ENCODE measurements at places on chromosomes 16 and 17. TPM values are rescaled to one million over a fixed set of nuclear protein-coding genes. Genes with fewer than 3 reads are reported as not detected.

GRCh38 chr17:49880291-49881053 lies 32.6 kb upstream of the TAC4 start:
- no peak overlapping the region for H3K27ac ChIP-seq
- no peaks in the 10 kb centered on the region for H3K4me1 ChIP-seq
- DNase-seq, result peak; percentile 58
- H3K27me3 ChIP-seq, result no peaks in the 10 kb centered on the region
- no peak overlapping the region for H3K4me3 ChIP-seq

GRCh38 chr16:16147316-16147999 lies 75.8 kb downstream of the ABCC6 start:
- H3K4me1 ChIP-seq, result no peaks in the 10 kb centered on the region
- H3K36me3 ChIP-seq, result no peaks in the 10 kb centered on the region
- no peak overlapping the region for H3K4me3 ChIP-seq
- no peaks in the 10 kb centered on the region for H3K27me3 ChIP-seq
- no peak overlapping the region for H3K27ac ChIP-seq

DNA sequence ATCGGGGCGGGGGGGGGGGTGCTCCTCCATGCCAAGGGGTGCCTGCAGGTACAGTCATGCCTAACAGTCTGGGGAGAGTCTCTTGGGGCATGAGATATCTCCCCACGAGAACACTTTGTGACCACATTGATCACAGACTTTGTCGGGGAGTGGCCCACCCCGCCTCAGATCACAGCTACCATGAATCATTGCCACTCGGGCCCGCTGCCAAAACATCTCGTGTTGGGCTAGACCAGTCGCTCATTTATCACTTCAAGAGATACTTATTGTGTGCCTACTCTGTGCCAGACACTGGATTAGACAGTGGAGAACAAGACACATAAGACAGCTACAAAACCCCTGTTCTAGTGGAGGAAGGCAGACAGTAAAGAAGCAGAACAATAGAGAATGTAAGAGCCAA lies 72.6 kb downstream of the CLEC16A start:
- no peak overlapping the region for H3K4me3 ChIP-seq
- H3K4me1 ChIP-seq, result no peaks in the 10 kb centered on the region
- peak; percentile 19 for DNase-seq
- H3K27ac ChIP-seq, result no peak overlapping the region

The TP53TG3 gene
- not detected for total RNA-seq

The BCAR1 gene
- total RNA-seq, result 51.1 TPM

- H3K27me3 ChIP-seq, result no peaks in the 10 kb centered on the region
- no peak overlapping the region for H3K27ac ChIP-seq
- no peak overlapping the region for H3K4me3 ChIP-seq
- H3K4me1 ChIP-seq, result no peaks in the 10 kb centered on the region
- no peaks in the 10 kb centered on the region for H3K36me3 ChIP-seq
Observed at GRCh38 chr16:9996221-9996620, 186.0 kb downstream of the GRIN2A start.

The SYT17 gene
- 24.3 TPM for total RNA-seq

- no peak for DNase-seq
- H3K27me3 ChIP-seq, result no peaks in the 10 kb centered on the region
- H3K36me3 ChIP-seq, result no peaks in the 10 kb centered on the region
- H3K4me1 ChIP-seq, result peaks cover 28% of the 10 kb centered on the region
- no peak overlapping the region for H3K4me3 ChIP-seq
Observed at GRCh38 chr16:73019457-73020362, 28.2 kb downstream of the ZFHX3 start.

DNA sequence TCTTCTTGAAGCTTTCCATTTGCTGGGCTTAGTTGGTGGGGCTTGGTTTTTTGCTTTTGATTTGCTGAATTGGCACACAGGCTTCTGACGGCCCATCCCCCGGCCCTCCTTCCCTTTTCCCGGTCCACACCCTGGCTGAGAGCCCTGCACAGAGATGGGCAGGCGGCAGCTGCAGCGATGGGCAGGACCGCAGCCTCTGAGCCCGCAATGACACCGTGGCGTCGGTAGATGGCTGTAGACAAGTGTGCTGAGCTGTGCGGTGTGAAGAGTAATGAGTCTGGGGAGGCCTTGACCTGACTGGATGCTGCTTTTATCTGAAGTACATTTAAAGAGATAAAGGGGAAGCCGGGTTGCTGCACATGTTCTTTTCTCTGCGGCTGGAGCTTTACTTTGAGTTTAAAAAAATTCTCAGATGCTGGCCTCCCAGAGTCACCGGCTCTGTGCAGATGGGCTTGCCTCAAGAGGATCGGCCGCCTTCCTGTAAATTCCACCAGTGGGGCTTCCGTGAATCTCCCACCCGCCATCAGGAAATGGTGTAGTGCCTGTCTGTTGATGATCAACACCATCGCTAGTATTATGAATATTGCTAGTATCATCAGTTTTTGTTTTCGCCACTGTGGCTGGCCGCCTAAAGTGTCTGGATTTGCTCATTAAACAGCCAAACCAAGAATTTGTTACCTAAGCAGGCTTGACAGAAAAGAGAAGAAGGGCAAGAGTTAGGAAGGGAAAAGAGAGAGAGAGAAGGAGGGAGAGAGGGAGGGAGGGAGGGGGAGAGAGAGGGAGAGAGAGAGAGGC lies 245.6 kb upstream of the RBFOX1 start:
- H3K36me3 ChIP-seq, result no peaks in the 10 kb centered on the region
- no peaks in the 10 kb centered on the region for H3K4me1 ChIP-seq

DNA sequence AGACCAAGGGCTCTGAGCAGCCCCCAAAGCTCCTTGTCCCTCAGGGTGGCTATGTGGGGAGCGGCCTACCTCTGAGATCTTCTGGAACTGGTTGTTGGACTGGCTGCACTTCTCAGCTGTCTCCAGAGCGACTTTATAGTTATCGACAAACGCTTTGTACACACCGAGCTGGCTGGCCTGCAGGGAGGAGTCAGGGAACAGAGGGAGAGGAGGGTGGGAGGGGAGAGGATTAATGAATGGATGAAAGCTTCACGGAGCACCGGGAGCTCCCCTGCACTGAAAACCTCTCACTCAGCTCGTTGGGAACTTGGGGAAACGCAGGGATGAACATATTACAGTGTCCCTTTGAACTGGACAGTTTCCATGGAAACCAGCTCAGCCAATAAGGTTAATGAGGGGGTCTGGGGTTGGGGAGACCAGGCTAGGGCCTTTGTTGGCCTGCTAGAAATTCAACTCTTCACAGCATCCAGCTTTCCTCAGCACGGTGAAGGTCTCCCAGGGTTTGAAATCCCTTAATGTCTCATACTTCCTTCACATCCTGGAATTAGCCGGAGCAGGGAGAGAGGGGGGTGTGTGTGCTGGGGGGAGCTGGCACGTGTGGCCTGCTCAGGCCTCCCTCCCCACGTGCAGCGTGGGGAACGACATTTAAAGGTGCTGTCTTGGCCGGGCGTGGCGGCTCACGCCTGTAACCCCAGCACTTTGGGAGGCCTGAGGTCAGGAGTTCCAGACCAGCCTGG lies 86.7 kb downstream of the TIMM22 start:
- DNase-seq, result peak; percentile 73
- H3K4me3 ChIP-seq, result no peak overlapping the region
- H3K27me3 ChIP-seq, result no peaks in the 10 kb centered on the region
- no peaks in the 10 kb centered on the region for H3K36me3 ChIP-seq

DNA sequence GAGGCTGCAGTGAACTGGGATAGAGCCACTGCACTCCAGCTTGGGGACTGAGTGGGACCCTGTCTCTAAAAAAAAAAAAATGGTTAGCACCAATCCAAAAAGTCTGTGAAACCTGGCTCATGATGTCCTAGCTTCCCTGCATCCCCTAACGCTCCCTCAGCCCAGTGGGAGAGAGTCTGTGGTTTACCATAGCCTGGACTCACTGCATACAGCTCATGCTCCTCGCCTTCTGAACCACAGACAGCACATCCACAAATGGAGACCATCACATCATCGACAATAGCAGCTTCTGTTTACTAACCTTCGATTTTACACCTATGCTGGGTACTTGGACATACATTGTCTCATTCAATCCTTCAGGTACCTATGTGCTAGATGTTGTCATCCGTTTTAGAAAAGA lies 43.6 kb downstream of the NLRC5 start:
- H3K36me3 ChIP-seq, result no peaks in the 10 kb centered on the region
- no peak overlapping the region for H3K27ac ChIP-seq
- no peak for DNase-seq
- H3K4me1 ChIP-seq, result no peaks in the 10 kb centered on the region

GRCh38 chr17:2067608-2068024 lies 12.7 kb downstream of the HIC1 start:
- no peaks in the 10 kb centered on the region for H3K27me3 ChIP-seq
- no peak for DNase-seq
- H3K4me1 ChIP-seq, result peaks cover 6% of the 10 kb centered on the region
- no peak overlapping the region for H3K4me3 ChIP-seq
- H3K36me3 ChIP-seq, result no peaks in the 10 kb centered on the region

DNA sequence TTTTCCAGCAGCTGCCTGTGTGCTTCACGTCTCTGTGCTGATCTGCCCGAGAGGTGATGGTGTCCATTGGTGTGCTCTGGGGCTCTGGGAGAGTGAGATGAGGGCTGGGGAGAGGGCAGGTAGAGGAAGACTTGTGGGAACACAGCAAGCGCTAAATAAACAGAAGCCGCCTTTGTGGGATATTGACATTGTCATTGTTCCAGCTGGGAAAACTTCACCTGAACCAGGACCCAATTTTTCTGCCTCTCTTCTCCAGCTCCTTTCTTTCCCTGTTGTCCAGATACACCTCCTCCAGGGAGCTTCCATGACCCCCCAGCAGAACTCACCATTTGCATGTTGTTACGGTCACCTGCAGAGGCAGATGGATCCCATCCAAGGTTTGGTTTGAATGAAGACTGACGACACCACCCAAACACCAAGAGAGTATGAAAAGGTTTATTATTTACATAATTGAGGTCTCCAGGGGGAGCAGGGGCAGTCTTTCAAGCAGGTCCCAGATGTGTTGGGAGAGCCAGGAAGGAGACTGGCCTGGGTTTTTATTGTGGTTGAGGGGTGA lies 3.6 kb upstream of the ITGA3 start:
- H3K4me1 ChIP-seq, result peaks cover 10% of the 10 kb centered on the region
- DNase-seq, result peak; percentile 80
- no peaks in the 10 kb centered on the region for H3K27me3 ChIP-seq
- no peaks in the 10 kb centered on the region for H3K36me3 ChIP-seq
- H3K27ac ChIP-seq, result peak overlapping the region; percentile 89

GRCh38 chr16:56329887-56330286 lies 95.5 kb downstream of the AMFR start:
- H3K4me1 ChIP-seq, result no peaks in the 10 kb centered on the region
- DNase-seq, result no peak
- no peak overlapping the region for H3K27ac ChIP-seq
- H3K27me3 ChIP-seq, result no peaks in the 10 kb centered on the region

GRCh38 chr17:39598047-39598481 lies 9.7 kb downstream of the NEUROD2 start:
- no peak overlapping the region for H3K27ac ChIP-seq
- H3K4me3 ChIP-seq, result no peak overlapping the region
- H3K4me1 ChIP-seq, result no peaks in the 10 kb centered on the region
- DNase-seq, result no peak
- H3K27me3 ChIP-seq, result peaks cover 37% of the 10 kb centered on the region

The EDC4 gene
- 76.5 TPM for total RNA-seq

GRCh38 chr17:66230922-66231591 lies 1.8 kb upstream of the APOH start:
- no peaks in the 10 kb centered on the region for H3K36me3 ChIP-seq
- no peak for DNase-seq
- H3K4me3 ChIP-seq, result no peak overlapping the region
- peak overlapping the region; percentile 36 for H3K27ac ChIP-seq

- no peak overlapping the region for H3K4me3 ChIP-seq
- H3K27me3 ChIP-seq, result no peaks in the 10 kb centered on the region
- DNase-seq, result no peak
- H3K27ac ChIP-seq, result no peak overlapping the region
- H3K4me1 ChIP-seq, result no peaks in the 10 kb centered on the region
Observed at GRCh38 chr16:49810831-49811230, 45.1 kb downstream of the ZNF423 start.

DNA sequence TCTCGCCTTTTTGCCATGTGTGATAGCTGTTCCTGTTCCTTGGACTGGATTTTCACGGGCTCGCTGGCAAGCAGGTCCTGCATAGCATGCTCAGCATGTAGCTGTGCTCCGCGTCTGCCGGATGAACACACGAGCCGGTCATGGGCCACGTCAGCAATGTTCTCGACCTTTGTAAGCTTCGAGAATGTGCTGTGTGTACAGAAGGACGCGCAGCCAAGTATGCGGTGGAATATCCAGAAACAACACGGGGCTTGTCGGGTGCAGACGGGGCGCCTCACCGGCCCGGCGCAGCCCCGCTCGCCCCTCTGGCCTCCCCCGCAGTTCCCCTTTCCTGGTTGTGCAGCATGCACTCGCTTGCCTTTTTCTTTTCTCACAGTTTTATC lies 42.2 kb downstream of the RPTOR start:
- H3K4me3 ChIP-seq, result no peak overlapping the region
- no peak for DNase-seq
- no peaks in the 10 kb centered on the region for H3K36me3 ChIP-seq
- H3K4me1 ChIP-seq, result no peaks in the 10 kb centered on the region
- H3K27ac ChIP-seq, result no peak overlapping the region

The OTOA gene
- 0.68 TPM for total RNA-seq

The CPNE7 gene
- 0.18 TPM for total RNA-seq

- no peaks in the 10 kb centered on the region for H3K4me1 ChIP-seq
- H3K27ac ChIP-seq, result no peak overlapping the region
- H3K36me3 ChIP-seq, result no peaks in the 10 kb centered on the region
- H3K4me3 ChIP-seq, result no peak overlapping the region
Observed at GRCh38 chr17:70552230-70552981, 383.1 kb downstream of the KCNJ2 start.

The ADGRG1 gene
- total RNA-seq, result 347 TPM

The LRRC46 gene
- total RNA-seq, result 4.9 TPM

DNA sequence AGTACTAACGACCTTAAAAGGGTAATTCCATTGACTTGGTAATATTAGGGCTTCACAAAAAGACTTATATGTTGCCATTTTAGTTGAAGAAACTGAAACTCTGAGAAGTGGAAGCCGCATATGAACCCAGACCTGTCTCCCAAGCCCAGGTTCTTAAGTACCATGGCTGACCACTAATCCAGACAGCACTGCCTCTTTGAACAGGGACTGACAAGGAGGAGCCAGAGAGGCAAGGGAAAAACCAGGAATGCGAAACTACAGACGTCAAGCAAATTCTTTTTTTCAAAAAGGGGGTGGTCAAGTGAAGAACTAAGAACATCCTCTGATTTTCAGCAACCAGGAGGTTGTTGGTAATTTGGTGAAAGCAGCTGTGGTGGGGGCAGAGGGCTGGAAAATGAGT lies 15.2 kb downstream of the CYB5D1 start:
- H3K4me3 ChIP-seq, result no peak overlapping the region
- H3K27ac ChIP-seq, result no peak overlapping the region
- H3K27me3 ChIP-seq, result no peaks in the 10 kb centered on the region

- no peaks in the 10 kb centered on the region for H3K36me3 ChIP-seq
- H3K27ac ChIP-seq, result peak overlapping the region; percentile 98
- DNase-seq, result no peak
- H3K4me1 ChIP-seq, result peaks cover 4% of the 10 kb centered on the region
- H3K27me3 ChIP-seq, result no peaks in the 10 kb centered on the region
- H3K4me3 ChIP-seq, result peak overlapping the region; percentile 68
Observed at GRCh38 chr17:40646791-40647623, 611 bp downstream of the SMARCE1 start.

- H3K27me3 ChIP-seq, result no peaks in the 10 kb centered on the region
- no peak for DNase-seq
- no peaks in the 10 kb centered on the region for H3K4me1 ChIP-seq
- no peak overlapping the region for H3K4me3 ChIP-seq
Observed at GRCh38 chr16:60763869-60764268, 1272.4 kb downstream of the CDH8 start.

Measured in prostate gland (tissue), 2 donors.